ENCODE measurements at places on chromosomes 11 and 22.

DNA sequence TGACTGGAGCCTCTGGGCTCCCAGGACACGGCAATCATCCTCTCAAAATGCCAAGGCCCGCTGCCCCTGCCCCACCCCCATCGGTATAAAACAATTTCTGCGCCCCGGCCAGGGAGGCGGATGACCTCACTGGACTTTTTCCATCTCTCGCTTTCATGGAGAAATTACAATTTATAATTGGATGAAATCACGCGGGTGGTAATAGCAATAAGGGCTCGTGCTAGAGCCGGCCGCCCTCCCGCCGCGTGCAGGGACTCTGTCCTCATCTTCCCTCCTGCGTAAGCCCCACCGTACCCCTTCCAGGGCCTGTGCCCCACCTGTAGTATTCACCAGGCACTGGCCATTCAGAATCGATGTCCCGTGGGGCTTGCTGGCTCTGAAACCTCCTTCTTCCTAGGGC is 64.5 kb downstream of the MACROD1 start:
- DNase-seq: no peak

- DNase-seq: no peak
These were observed 72.9 kb downstream of the LARGE2 start for GRCh38 chr11:45995342-45995734.

DNA sequence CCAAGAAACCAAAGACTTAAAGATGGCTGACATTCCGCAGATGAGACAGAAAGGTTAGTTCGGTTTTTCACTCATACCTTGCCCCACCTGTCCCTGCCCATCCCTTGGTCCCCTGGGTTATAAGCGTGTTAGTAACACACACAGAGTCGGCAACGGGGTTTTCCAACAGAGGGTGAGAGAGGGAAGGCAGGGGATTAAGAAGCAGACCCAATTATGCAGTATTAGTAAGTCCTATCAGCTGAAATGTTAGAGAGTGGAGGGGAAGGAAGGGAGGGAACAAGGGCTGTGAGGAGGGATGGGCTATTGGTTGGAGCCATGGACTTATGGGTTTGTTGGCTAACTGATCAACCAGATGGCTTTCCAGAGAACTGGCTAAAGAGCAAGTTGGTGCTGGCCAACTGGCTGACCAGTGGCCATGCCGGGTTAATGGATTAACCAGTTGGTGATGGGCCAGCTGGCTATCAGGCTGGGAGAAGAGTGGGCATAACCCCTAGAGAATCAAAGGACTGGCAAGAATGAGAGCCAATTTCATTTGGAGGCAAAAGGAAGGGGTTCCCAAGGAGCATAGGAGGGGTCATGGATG is 45.5 kb downstream of the NRXN2 start:
- DNase-seq: no peak

DNA sequence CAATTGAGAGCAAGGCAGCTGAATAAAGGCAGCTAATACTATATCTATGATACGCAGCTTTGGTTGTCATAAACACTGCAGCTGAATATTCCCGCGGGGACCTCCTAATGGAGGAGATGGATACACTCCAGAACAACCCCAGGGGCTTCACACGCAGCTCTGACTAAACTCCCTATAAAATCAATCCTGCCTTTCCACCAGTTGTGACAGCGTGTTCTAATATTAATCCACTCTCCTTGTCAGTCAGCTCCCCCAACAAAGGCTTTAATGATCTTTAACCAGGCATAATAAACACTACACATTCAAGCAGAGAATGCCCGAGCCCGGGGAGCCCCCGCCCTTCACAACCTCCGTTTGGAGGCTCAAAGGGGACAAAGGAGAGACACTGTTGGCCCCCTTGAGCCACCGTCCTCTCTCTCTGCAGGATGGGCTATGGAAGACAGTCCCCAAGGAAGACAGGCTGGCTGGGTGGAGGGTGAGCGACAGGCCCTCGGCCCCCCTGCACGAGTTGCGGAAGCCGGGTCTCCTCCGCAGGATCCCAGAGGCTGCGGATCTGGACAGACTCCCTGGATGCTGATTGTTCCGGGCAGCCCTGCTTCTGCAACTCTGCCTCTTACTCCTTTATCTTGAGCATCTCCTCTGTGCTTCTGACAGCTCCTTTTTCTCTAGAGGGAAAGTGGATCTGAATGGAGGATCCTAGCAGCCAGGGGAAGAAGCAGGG is 565.2 kb downstream of the BUD13 start:
- no peak for DNase-seq

GRCh38 chr11:12746593-12747097 is 72.4 kb downstream of the TEAD1 start:
- peak; percentile 74 for DNase-seq

- no peak for DNase-seq
These were observed 98.0 kb upstream of the TBCEL start for GRCh38 chr11:120925944-120926343.

GRCh38 chr11:28566339-28567089 is 458.3 kb downstream of the METTL15 start:
- peak; percentile 56 for DNase-seq

GRCh38 chr11:20311444-20311843 is 52.1 kb upstream of the HTATIP2 start:
- DNase-seq: no peak

- no peak for DNase-seq
These were observed 49.7 kb downstream of the ANO1 start for GRCh38 chr11:70127653-70128434.

DNA sequence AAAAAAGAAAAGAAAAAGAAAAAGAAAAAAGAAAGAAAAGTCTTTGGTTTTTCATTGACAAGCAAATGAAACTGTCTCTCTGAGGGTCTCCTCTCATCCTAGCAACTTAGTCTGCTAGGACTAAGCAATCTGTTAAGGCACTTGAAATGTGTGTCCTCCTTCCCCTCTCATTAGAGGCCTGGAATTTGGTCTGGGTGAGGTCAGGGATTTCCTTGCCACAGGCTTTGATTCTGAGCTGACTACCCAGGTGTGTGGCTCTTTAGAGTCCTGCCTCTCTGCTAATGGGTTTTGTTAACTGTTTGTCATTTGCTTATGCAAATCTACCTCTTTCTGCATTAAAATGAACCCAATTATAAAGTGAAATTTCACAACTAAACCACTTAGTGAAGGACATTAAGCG is 18.3 kb upstream of the PKNOX2 start:
- DNase-seq: no peak

GRCh38 chr11:129945373-129945772 is 50.0 kb upstream of the NFRKB start:
- no peak for DNase-seq

DNA sequence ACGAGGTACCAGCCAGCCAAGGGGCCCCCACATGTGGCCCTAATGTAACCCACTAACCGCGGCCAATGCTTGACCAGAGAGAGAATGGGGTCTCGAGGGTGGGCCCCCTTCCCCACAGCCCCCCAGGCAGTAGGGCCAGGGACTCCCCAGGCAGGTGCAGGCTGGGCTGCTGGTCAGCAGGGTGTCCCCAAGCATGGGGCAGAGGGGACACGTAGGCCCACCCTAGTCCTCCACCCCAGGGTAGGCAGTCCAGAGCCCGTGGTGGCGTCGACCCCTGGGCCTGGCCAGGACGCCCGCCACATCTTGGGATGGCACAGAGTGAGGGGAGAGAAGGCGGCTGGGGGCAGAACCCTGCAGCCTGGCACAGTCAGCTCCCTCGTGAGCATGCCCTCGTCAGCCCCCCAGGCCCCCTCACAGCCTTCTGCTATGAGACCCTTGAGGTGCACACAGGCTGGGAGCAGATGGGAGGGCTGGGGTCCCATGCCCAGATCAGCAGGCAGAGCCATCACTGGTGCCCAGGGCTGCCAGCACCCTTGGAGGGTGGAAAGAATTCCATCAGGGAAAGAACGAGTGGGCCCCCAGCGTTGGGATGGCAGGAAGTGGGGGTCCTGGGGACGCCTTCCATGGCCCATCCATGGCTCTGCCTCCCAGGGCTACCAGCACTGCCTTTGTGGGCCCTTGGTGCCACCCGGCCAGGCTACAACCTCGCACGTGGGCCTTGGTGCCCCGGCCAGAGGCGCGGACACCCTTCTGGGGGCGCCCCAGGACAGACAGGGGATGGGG is 6.1 kb downstream of the TNNT3 start:
- DNase-seq: no peak

DNA sequence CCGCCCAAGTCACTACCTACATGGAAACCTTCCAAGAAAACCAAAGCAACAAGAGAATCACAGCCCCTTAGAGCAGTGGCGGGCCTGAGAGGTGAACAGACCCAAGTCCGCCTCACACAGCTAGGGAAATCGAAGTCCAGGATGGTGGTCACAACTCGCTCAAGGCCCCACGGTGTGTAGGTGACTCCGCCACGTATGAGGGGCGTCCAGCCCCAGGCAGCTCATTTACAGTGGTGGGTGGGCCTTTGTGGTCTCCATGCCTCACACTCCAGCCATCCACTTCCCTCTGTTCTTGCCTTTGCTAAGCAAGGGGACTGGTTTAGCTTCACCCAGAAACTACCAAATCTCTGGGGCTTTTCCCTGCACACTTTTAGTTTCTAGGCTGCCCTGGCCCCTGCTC is 9.7 kb upstream of the TCF20 start:
- DNase-seq: no peak

GRCh38 chr11:85133636-85134035 is 493.5 kb downstream of the DLG2 start:
- no peak for DNase-seq

DNA sequence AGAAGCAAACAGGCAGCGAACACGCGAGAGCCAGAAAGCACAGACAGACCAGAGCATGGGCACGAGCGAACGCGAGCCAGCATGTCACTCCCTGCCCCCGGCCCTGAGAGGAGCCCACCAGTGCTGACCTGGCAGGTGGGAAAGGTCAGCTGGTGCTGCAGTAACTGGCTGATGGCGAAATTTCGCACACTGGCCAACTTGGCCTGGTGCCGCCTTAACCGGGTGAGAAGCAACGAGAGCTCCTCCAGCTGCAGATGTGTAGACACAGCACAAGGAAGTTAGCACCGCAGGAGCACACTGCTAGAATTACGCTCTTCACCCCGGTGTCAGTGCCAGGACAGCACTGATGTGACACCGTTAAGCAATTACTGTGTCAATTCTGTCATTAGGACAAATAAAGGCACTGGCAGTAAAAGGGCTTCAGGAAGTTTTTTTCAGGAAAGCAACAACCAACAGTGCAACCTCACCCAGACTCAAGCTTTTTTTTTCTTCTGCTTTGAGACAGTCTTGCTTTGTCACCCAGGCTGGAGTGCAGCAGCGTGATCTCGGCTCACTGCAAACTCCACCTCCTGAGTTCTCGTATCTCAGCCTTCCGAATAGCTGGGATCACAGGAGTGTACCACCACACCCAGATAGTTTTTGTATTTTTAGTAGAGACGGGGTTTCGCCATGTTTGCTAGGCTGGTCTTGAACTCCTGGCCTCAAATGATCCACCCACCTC is 76.8 kb downstream of the C11orf58 start:
- DNase-seq: no peak

DNA sequence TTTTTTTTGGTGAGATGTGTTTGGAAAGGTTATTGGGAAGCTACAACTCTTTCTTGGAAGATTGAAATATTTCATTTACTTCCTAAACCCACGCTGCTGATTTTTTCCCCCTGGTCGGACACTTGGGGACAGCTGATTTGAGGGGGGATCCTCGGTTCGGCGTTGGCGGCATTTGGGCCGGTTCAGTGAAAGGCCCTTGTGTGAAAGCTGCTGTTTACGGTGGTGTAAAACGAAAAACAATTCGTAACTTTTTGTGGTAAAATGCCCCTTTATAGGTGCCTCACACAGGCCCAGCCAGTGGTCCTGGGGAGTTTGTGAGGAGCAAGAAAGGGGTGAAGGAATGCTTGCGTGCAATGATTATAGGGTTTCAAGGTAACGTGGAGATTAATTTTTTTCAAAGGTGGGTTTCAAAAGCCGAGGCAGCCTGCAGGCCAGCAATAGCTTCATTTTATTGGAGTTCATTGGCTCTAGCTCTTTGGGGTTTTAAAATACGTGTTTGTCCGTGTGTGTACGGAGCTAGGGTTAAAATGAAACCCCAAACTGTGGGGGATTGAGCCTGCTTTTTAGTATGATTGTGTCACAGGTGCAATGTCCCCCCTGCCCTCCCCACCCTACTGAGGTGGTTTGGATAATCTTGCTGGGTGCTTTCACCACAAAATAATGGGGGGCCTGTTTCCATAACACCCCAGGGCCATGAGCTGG is 77.2 kb upstream of the PPARA start:
- no peak for DNase-seq

- DNase-seq: no peak
These were observed 97.4 kb upstream of the PRDM11 start for GRCh38 chr11:45048870-45049691.

GRCh38 chr22:41021061-41021612 is 70.0 kb downstream of the RBX1 start:
- DNase-seq: peak; percentile 68
